ENCODE measurements at places on chromosomes 6 and 20.

GRCh38 chr6:71457929-71458328 lies 169.3 kb downstream of the OGFRL1 start:
- DNase-seq, result no peak

- DNase-seq, result peak; percentile 20
Observed at GRCh38 chr20:5504061-5504739, 187.4 kb upstream of the PROKR2 start.

- DNase-seq, result no peak
Observed at GRCh38 chr20:49637046-49637637, 69.2 kb upstream of the PTGIS start.

- DNase-seq, result peak; percentile 11
Observed at GRCh38 chr6:41374618-41375590, 39.5 kb downstream of the NCR2 start.

DNA sequence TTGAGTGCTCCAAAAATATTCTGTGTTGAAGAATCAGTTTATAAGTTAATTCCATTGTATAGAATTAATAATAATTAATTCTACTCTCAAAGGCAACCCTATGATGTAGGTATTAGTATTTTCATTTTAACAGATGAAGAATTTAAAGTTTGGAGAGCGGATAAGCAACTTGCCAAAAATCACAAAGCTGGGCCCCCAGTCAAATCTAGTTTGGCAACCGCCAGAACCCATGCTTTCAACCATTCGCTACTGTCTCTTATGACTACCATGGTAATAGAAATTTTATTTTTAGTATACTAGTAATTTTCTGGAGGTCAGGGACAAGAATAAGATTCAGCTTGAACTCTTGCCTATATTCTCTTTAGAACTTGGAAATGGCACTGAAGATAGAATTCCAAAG lies 229.8 kb downstream of the IBTK start:
- no peak for DNase-seq

DNA sequence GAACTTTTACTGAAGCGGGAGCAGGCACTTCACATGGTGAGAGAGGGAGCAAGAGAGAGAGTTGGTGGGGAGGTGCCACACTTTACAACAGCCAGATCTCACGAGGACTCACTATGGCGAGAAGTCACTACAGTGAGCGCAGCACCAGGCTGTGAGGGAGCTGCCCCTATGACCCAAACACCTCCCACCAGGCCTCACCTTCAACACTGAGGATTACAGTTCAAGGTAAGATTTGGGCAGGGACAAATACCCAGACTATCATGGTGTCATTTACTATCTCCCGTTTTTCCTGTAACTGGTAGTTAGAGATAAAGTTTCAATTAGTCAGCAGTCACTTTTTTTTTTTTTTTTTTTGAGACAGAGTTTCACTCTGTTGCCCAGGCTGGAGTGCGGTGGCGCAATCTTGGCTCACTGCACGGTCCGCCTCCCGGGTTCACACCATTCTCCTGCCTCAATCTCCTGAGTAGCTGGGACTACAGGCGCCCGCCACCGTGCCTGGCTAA lies 7.8 kb downstream of the RBCK1 start:
- DNase-seq, result no peak

DNA sequence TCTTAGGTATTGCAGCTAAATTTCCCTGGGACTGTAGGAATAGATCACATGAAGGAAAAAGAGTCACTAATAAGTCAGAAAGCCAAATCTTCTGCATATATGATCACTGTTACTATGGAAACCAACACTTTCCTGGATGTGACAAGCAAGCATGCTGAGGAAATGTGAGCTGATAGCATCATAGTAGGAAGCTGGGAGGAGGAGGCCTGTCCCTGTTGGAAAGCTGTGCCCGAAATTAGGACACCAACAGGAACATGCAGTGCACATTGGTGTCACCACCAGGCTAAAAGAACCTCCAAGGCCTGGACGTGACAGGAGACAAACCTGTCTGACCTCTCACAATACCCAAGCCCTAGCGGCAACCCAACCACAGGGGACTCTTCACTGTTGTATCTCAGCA lies 181.9 kb upstream of the PCSK2 start:
- no peak for DNase-seq

DNA sequence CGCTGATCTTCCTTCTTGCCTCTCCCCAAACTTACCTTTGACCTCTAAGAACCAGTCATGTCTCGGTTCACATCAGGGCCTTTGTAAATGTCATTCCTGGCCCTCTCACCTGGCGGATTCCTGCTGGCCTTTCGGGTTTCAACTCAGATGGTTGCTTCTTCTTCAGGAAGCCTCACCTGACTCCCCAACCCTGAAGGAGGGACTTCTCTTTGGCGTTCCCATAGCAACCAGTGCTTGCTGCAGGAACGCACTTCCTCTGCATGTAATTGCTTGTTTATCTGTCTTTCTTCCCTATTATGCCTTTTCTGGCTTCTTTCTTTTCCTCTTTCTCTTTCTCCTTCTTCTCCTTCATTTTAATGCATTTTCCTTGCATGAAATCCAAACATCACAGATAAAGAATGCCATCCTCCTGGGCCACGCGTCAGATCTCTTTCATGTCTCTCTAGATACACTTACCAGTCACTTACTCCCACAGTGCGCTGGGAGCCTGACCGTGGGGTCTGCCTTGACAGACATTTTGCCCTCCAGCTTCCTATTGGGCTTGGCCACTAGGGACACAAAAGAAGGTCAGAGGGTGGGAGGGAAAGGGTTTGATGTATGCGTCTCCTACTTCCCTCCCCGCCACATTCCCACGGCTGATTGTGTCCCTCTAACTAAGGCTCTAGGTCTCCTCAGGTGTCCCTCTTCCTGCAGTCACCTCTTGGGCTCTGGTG lies 295.7 kb upstream of the TSHZ2 start:
- no peak for DNase-seq

GRCh38 chr6:34082864-34083626 lies 62.8 kb downstream of the GRM4 start:
- no peak for DNase-seq

DNA sequence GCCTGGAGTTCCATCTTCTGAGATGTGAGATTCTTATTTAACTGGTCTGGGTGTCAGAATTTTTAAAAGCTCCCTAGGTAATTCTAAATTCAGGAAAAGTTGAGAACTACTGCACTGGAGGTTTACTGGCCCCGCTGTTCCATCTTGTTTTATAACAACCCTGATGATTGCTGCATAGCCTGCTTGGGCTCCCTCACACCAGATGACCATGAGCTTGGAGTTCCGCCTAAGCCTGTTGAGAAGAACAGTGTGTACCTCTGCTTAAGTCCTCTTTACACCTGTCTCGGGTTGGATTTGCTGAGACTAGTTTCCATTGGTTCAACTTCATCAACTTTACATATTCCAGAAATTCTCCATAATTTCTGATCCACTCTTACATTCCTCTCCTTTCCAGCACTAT lies 77.9 kb downstream of the FKBP5 start:
- no peak for DNase-seq

- no peak for DNase-seq
Observed at GRCh38 chr20:41001497-41001896, 27.1 kb upstream of the TOP1 start.

GRCh38 chr6:81063891-81064290 lies 688.6 kb downstream of the TENT5A start:
- DNase-seq, result no peak

Data from stimulated activated naive CD8-positive, alpha-beta T cell treated with anti-CD3 and anti-CD28 coated beads, Interleukin-15, Interleukin-2, amounts not matched to agents 100 U/mL and 50 U/mL, for 24 hours (primary cell).